ENCODE measurements at places on chromosomes 2 and 18. TPM values are rescaled to one million over a fixed set of nuclear protein-coding genes. Genes with fewer than 3 reads are reported as not detected.

- H3K27me3 ChIP-seq = no peaks in the 10 kb centered on the region
- no peaks in the 10 kb centered on the region for H3K4me1 ChIP-seq
- H3K4me3 ChIP-seq = no peak overlapping the region
- H3K27ac ChIP-seq = no peak overlapping the region
Measured at GRCh38 chr2:44515416-44515815, 153.7 kb downstream of the CAMKMT start.

GRCh38 chr2:43218702-43219382, 7.6 kb downstream of the ZFP36L2 start:
- no peaks in the 10 kb centered on the region for H3K27me3 ChIP-seq
- H3K27ac ChIP-seq = peak overlapping the region; percentile 84
- H3K4me3 ChIP-seq = peak overlapping the region; percentile 99
- peaks cover 19% of the 10 kb centered on the region for H3K4me1 ChIP-seq
- DNase-seq = peak; percentile 21

DNA sequence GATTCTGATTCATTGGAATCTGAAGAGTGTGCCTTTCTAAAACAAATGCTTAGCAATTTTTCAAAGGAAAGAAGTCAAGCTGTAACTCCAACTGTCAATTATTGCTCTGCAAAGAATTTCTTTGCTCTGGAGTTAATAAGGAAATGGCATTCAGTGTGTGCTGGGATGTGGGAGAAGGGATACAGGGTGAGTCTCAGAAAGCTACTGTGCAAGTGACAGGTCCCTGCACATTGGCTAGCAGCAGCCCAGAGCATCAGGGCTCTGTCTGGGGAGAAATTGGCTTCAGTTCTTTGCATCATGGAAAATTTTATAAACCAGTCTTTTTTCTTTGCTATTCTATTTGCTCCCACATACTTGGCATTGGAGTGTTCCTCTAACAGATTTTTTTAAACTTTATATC, 1.1 kb upstream of the SYT4 start:
- H3K4me3 ChIP-seq = no peak overlapping the region
- H3K36me3 ChIP-seq = no peaks in the 10 kb centered on the region
- no peak for DNase-seq
- H3K27me3 ChIP-seq = no peaks in the 10 kb centered on the region
- H3K27ac ChIP-seq = no peak overlapping the region

The OSBPL6 gene
- 1.0 TPM for polyA plus RNA-seq

The EGR4 gene
- polyA plus RNA-seq = not detected
